ENCODE measurements at places on chromosomes 3 and 15.

DNA sequence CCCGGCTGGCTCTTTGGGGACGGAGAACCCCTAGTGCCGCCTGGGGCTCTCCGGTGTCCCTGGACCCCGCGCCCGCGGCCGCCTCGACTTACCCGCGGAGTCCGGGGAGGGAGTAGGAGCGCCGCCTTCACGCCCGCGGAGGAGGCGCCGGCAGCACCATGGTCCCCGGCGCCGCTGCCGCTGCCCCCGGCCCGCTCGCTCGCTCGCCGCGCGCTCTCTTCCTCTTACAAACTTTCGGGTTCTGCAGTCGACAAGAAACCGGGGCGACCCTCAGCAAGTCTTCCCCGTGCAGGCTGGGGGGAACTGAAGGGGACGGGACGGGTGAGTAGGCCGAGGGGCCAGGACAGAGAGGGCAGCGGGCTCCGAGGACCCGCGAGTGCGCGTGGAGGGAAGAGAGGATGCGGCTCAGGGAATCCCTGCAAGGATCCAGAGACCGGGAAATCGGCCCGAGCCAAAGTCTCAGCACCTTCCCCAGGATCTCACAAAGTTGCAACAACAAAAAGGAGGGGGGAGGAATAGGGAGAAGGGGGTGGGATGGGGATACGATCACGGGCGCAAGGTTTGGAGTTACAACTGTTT lies 2.0 kb downstream of the FOXP1 start:
- peak; percentile 67 for DNase-seq

DNA sequence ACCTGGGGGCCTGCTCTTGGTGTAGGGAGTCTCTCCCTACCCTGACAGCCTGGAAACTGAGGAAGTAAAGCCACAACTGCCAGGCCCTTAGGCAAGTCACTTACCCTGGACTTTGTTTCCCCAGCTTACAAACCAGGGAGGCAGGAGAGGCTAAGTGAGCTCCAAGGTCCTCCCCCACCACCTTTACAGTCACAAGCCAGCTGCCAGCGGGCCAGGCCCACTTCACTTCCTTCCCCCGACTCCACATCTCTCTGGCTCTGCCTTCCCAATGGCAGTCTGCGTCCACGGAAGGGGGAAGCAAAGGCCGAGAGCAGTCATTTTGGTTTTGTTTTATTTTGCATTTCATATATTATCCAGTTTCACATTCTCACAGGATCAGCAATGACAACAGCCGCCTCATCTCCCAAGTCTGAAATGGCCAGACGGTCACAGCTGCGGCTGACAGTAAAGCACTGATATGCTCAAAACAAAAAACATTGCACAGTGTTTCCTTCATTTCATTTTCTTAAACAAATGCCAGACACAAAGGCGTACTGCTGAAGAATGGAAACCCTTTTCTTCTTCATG lies 35.7 kb downstream of the RBPMS2 start:
- no peak for DNase-seq

GRCh38 chr3:156720826-156721225 lies 46.4 kb downstream of the TIPARP start:
- no peak for DNase-seq

GRCh38 chr3:37700466-37701248 lies 161.0 kb upstream of the CTDSPL start:
- no peak for DNase-seq

DNA sequence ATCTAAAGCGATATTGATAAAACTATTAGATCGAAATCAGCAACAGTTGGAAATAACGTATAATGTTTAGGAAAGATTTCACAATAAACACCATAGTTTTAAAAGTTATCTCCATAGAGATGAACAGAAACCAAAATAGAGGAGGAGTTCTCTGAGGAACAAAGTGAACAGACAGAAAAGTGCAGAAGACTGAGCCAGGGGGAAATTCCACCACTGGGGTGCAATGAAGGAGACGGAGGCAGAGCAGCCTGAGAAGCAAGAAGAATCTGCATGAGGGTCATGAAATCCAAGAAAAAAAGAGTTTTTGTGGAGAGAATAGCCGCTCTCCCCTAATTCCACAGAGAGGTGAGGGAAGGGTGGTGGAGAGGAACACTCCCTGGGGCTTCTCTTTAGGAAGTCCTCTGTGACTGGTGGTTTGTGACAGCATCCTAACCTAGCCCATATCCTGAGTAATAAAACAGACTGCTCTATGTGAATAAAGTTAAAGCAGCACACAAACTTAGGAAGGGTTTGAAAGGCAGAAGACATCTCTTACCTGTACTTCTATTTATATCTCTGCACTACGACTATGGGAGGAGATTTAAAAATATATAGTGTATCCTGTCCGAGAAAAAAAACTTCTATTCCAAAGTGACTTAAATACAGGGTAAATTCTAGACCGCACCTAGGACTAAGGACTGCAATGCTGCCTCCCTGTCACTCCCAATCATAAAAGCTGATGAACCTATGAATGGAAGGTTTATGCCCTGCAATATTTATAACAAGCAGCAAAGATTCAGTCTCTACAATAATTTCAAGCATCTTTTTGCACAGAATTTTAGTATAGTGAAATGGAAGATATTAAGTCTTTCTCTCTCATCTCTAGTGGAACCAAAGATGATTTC lies 22.9 kb downstream of the ATP8B4 start:
- no peak for DNase-seq

GRCh38 chr15:81301815-81302399 lies 22.0 kb downstream of the STARD5 start:
- DNase-seq, result no peak

DNA sequence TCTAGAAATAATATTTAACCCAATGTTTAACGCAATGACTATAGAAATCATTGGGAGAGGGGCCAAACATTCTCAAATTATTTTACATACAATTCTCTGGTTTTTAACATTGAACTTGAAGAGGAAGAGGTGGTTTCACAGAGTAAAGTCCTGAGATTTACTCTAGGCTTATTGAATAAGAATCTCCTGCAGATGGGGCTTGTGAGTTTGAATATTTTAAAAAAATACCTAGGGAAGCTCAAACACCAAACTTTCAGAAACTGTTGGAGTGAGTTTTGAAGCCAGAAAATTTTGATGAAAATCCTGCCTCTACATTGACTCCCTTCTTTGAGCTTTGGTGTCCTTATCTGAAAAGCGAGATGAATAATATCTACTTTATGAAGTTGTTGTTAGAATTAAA lies 906.6 kb downstream of the TUSC7 start:
- DNase-seq, result no peak

DNA sequence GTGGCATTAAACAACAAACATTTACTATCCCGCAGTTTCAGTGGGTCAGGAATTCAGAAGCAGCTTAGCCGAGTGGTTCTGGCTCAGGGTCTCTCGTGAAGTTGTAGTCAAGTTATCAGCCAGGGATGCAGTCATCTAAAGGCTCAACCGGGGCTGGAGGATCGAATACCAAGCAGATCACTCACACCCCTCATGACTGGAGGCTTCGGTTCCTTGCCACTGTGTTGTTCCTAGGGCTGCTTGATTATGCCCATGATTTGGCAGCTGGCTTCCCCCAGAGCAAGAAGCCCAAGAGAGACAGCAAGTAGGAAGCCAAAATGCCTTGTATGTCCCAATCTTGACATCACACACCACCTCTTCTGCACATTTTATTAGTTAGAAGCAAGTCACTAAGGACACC lies 33.9 kb upstream of the CDCP1 start:
- no peak for DNase-seq

GRCh38 chr15:52308446-52309153 lies 13.0 kb upstream of the MYO5C start:
- DNase-seq, result no peak

Measured in hematopoietic multipotent progenitor cell treated with erythropoietin and hydrocortisone succinate and interleukin-3 and kit ligand, for 17 days (in vitro differentiated cells).